ENCODE measurements at places on chromosomes 16 and 17.

DNA sequence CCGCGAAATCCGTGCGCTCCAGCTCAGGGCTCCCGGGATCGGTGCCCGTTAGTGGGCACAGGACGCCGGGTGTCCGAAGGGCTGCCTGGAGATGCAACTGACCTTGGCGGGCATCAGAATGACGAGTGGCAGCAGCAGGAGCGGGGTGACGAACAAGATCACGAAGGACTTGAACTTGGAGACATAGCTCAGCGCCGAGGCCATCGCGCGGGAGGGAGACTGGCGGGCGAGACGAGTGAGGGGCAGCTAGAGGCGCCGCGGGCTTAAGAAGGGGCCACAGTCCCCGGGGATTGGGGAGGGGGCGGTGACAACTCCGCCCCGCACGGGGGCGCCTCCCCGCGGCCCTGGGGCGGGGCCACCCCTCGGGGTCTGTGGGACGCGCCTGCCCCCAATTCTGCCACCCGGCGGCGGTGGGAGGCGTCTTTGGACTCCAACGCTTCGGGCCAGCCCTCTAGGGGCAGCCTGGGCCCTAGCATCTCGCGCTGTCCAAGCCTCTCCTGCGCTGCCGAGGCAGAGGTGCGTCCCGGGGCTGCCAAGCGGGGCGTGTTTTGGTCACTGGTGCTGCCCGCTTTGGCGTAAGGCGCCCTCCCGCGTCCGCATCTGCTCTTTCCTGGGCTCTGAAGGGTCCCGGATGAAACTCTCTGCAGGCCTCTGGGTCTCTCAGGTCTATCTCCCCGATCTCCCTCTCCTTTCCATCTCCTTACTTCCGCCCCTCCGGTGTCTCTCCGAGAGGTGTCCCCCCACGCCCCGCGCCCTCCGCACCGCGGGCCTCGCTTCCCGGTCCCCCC, at the start of gene SLC13A5:
SLC13A5 (minus strand) TSS at position 240 of the 788 bp plus-strand sequence; CDS start at position 204, 36 bp downstream.
- no peak for DNase-seq

DNA sequence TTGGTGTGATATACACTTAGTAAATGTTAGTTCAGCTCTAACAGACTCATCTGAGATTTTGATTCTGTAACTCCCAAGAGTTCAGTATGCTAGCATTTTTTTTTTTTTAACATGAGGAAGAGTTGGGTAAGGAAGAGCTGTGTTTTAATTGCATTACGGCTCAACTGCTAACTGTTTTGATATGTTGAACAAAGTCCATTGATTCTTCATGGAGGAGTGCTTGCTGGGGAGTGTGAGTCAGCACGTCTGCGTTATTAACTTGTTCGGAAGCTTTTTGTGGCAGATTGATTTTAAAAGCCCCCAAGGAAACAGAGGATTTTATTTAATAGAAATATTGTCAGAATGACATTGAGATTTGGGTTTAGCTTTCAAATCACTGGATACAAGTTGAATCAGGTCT, 45.8 kb downstream of the PITPNC1 start:
- DNase-seq = no peak

DNA sequence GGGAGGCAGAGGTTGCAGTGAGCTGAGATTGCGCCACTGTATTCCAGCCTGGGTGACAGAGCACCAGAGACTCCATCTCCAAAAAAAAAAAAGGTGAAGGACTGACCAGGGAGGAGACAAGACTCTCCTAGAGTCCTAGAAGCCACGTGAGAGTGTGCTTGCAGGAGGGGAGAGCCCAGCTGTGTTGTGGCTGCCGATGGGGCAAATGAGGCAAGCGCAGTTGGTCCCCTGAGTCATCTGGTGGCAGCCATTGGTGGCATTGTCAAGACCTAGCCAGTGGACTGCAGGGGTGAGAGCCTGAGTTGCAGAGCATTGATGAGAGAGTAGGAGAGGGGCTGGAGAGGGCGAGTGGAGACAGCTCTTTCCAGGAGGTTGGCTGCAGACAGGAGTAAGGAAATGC, 278.0 kb downstream of the SNX29 start:
- no peak for DNase-seq

- DNase-seq = no peak
These were observed 1019.2 kb downstream of the CDH11 start for GRCh38 chr16:64102654-64103053.

- no peak for DNase-seq
These were observed 139.5 kb downstream of the PRKCB start for GRCh38 chr16:23975293-23975692.

Data from retinal pigment epithelial cell (primary cell).